ENCODE measurements at places on chromosomes 7 and 10. TPM values are rescaled to one million over a fixed set of nuclear protein-coding genes. Genes with fewer than 3 reads are reported as not detected.

GRCh38 chr10:30977385-30977784, 54.3 kb downstream of the ZNF438 start:
- DNase-seq: no peak

Gene TRIM73
- 2.8 TPM for total RNA-seq

Gene PDAP1
- 12.6 TPM for total RNA-seq

Gene ITGA8
- total RNA-seq: 2.8 TPM

GRCh38 chr10:61975391-61975932, 74.0 kb downstream of the ARID5B start:
- DNase-seq: no peak

Gene SLC13A1
- total RNA-seq: not detected

All from occipital lobe (tissue), 3 donors.